ENCODE measurements at places on chromosomes 6 and 20.

- no peak for DNase-seq
Observed at GRCh38 chr6:75896526-75896925, 147.5 kb downstream of the MYO6 start.

- peak; percentile 57 for DNase-seq
Observed at GRCh38 chr6:159978291-159979135, 9.6 kb downstream of the IGF2R start.

- no peak for DNase-seq
Observed at GRCh38 chr20:36988494-36988966, 37.0 kb upstream of the SAMHD1 start.

DNA sequence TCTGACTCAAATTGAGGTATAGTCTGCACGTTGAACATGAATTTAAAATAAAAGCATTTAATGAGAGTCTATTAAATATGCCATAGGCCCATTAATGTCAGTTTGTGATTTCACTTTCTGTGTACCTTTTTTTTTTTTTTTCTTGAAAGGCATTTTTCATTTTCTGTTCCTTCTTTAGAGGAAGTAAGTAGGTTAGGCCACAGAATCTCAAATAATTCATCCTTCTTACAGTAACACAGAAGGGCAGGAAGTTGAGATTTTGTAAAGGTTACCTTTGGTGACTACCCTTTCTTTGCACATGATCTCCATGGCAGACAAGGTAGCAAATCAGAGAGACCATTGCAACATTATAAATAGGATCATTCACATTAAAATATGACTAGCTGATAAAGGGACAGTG lies 9.6 kb downstream of the L3MBTL3 start:
- no peak for DNase-seq

DNA sequence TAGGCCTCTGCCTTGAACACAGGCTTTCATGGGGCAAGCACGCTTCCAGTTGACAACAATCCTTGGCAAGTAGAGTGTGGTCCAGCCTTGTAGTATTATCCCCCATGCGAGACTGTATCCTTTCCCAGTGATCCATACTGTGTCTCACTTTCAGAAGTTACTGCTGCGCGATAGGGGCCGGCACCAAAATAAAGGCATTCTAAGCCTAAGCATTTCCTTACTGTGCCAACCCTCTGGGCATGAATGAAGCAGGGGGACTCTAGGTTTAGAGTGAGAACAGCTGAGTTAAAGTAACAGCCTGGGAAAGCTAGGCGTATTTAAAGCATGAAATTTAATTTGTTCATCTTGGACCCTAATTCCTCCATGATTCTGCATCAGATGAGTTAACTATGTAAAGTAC lies 39.4 kb downstream of the CD164 start:
- no peak for DNase-seq

DNA sequence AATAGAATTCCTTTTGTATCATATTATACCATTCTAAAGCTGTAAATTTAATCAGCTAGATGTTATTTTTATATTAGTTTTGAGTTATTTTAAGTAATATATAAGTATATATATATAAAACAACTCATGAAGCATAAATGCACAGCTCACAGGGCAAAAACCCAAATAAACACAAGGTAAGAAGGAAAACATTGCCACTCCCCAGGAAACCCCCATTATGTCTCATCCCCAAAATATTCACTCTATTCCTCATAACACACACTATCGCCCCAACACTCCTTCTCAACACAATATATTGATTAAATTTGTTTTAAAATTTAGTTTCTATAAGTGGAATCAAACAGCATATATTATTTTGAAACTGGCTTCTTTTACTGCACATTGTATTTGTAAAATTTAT lies 98.6 kb upstream of the FAM83B start:
- DNase-seq, result no peak

GRCh38 chr20:48308232-48308781 lies 519.5 kb downstream of the PREX1 start:
- no peak for DNase-seq

DNA sequence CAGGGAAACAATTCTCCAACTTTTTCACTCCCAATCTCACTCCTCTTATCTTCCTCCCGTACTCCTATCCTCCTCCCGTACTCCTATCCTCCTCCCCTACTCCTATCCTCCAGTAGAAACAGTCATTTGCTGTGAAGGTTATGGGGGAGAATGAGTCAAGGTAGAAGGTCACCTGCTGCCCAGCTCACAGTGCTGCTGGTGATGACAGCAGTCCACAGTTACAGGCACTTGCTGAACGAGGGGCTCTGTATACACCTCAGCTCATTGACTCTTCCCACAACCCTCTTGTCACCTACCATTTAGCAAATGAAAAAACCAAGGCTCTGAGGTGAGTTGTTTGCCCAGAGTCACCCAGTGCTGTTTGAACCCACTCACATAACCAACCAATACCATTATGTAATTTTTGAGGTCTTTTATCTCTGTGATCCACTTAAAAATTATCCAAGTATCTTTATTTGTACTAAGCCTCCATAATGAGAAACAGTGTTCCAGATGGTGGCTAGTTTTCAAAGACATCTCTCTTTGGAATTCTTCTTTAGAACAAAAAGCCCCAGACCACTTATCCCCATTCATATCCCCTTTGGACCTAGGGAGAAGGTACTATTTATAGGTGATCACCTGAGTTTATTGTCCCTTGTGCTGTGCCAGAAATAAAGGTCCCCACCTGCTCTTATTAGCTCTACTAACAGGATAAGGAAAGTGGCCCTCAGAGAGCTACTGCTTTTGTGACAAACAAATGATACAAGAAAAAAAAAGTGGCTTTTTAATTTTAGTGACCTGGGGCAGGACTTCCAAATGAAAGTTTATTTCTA lies 53.2 kb downstream of the PTPN1 start:
- DNase-seq, result no peak

DNA sequence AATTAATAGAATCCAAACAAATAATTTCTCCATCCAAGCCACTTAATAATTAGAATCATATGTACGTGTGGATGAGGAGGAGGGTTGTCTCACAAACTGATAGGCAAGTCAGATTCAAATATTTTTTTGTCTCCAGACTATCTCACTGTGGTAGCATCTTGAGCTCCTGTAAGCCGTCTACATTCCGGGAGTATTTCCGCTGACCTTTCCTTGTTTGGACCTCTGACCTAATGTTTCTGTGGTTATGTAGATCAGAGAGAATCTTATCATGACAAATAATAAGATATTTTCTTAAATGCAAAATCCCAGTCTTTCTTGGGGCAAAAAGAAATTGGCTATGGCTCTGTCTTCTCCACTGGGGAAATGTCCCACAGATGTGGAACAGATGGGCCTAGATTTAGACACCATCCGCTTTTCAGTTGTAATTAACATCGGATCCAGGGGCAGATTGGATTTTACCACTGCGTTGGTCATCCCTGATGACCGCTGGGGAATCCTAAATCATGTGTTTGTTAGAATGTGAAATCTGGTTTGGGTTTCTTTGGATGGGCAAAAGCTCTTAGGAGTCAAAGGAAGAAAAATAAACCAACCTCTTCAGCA lies 197.1 kb upstream of the RIN2 start:
- no peak for DNase-seq

- no peak for DNase-seq
Observed at GRCh38 chr20:36483919-36484808, 57.2 kb upstream of the MYL9 start.

- no peak for DNase-seq
Observed at GRCh38 chr6:52103623-52104022, 16.2 kb upstream of the PKHD1 start.

GRCh38 chr6:152697634-152698033 lies at the start of gene MYCT1:
MYCT1 (plus strand) TSS chr6:152697897; CDS start chr6:152697903, 6 bp downstream.
- DNase-seq, result no peak

DNA sequence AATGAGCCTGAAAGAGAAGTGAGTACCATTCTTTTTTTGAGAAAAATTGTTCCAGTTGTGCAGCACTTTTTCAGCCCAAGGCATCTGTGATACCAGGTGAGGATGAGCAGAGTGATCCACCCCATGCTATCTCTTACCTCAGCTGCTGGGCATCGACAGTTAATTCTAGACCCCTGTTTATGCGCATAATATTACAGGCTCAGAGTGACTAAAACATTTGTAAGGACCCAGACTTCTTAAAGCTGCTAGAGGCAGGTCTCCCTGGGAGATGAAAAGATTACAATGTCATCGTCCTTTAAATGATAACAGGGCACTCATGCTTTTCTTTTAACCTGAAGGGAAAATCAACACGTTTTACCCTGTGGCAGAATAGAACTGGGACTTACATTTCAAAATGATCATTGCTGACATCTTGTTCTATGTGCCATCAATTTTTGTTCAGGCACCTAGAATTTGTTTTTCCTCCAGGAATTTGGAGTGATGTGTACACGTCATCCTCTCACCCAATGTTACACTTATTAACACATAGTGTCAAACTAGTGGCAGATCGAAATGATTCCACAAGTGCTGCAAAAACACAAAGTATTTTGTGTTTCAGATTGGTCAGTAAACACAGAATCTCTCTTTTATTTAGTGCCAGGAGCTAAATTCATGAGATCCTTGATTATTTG lies 684.6 kb downstream of the UTRN start:
- DNase-seq, result no peak

DNA sequence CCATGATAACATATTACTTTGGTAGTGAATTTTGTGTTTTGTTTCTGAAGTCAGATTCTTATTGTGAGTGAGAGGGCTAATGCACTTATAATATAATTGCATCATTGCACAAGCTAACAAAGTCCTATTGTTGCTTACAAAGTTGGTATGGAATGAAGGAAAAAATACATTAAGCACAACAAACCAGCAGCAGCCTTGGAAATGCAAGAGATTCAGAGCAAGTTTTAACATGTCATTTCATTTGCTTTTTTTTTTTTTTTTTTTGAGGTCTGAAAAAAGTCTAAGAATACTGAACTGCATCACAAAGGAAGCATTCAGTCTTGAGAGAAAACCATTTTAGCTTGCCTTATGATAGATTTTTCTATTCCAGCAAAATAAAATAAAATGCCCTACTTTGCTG lies 57.6 kb downstream of the PLCB4 start:
- DNase-seq, result no peak

DNA sequence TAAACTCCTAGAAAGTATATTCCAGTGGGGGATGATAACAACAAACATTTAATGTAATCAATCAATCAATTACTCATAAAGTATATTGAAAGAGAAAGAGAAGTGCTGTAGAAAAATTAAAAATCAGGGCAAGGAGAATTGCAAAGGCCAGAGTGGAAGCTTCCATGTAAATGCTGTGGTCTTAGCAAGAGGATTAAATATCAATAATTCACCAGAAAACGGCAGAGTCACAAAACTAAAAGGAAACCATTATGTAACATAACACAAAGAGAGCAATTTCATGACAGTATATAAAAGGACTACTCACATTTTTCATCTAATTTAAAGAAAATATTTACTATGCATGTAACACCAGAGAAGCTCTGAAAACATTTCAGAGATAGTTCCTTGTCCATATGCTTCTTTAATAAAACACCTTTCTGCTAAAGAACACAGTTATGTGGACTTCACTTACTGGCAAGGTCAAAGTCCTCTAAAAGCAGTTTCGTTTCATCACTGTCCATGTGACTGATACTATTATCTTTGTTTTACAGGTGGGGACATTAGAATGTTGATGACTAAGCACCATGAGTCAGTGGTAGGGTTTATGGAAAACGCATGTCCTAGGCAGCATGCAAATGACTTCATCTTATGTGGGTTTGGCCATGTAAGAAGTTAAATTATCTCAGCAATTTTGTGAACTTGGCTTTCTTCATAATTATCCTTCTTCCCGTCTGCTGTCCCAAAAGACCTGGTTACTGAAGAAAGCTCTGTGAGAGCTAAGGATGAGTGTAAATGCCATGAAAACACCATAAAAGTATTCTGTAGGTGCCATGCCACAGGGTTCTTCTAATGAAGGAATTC lies 185.8 kb upstream of the TENT5A start:
- no peak for DNase-seq

DNA sequence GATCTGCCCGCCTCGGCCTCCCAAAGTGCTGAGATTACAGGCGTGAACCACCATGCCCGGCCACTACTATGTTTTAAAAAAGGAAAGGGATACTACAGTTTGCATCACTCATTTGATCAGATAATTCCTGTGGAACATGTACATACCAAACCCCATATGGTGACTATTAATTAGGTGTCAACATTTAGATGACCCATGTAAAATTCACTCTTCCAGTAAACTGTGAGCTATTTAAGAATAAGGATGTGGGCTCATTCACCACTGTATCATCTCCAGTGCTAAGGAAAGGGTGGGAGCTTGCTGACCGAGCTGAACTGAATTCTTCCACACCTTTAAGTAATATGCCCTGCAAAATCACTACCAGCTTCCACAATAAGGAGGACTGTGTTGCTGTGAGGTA lies 127.5 kb downstream of the BTBD9 start:
- DNase-seq, result no peak

DNA sequence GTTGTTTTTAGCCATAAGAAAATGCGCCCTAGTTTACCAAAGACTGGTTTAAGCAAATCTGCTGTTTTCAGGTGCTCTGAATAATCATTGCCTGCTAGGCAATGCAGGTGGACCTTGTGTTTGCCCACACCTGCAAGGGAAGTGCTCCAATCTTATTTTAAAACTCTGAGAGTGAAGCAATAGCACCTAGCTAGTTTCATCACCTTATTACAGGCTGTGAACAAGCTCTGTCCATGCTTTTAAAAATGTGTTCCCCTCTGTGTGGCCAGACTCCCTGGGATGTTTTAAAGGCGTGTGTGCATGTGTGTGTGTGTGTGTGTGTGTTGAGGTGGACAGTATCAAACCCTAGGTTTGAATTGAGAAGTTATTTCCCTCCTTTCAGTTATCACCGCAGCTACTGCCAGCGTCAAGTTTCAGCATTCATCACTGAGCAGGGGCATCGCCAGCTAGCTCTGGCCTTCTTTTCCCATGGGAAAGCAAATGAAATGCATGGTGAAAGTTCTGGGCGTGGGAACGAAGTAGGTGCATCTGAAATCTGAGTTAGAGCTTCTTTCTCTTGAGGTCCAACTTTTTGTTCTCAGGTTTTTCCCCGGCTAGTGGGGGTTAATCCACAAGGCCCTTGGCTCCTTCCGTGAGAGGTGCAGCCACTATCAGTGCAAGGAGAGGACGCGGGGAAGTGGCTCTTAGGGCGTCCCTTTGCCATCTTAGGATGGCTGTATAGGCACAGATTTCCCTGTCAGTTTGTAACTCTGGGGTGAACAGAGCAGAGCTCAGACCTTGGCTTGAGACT lies 30.8 kb downstream of the DUSP22 start:
- DNase-seq, result no peak

- no peak for DNase-seq
Observed at GRCh38 chr6:133546098-133546497, 304.9 kb downstream of the EYA4 start.

DNA sequence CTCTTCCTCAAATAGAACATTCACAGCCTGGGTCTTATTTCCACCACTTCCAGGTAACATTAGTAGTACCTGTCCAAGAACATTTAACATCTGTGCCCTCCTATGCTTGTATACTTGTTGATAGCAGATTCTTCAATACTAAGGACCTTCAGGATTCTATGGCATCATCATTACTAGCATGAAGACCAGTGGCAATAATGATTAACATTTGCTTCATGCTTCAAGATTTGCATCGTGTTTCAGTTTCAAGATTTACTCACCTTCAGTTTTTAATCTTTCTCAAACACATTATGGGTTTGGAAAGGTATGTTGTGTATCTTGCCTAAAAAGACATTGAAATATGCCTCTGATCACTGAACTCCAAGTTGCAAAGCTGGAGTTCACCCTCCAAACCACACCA lies 412.8 kb upstream of the NRSN1 start:
- no peak for DNase-seq

- DNase-seq, result no peak
Observed at GRCh38 chr20:56806952-56807517, 177.9 kb downstream of the TFAP2C start.

Measured in T-helper 2 cell (primary cell).